H9 (cell line): ENCODE measurements at places on chromosomes 6 and 20. TPM values are rescaled to one million over a fixed set of nuclear protein-coding genes. Genes with fewer than 3 reads are reported as not detected.

The ALDH5A1 gene
- total RNA-seq, result 5.2 and 5.4 TPM in 2 replicates

- H3K27ac ChIP-seq, result no peak overlapping the region
- H3K4me3 ChIP-seq, result no peak overlapping the region
- H3K27me3 ChIP-seq, result no peaks in the 10 kb centered on the region
- H3K36me3 ChIP-seq, result peaks cover 1% of the 10 kb centered on the region; the same call in 1 of the 3 replicates
- no peaks in the 10 kb centered on the region for H3K4me1 ChIP-seq
- no peak for DNase-seq
These were observed 43.7 kb downstream of the CDC5L start for GRCh38 chr6:44431118-44431725.

DNA sequence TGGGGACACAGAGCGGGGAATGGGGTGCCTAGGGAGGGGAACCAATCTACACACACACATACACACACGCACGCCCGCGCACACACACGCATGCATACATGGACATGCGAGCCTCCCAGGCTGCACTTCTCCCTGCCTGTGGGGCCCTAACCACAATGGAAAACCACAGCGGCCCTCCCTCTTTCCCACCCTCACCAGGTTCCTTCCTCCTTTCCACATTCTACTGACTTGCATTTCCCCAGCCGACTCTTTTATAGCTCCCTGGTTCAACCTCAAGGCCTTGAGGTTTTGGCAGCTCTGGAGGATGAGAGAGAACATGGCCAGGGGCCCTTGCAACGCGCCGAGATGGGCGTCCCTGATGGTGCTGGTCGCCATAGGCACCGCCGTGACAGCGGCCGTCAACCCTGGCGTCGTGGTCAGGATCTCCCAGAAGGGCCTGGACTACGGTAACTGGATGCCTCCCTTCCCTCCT, at the start of gene BPI:
Gene BPI (plus strand): TSS at position 249 of the 472 bp plus-strand sequence. CDS start 68 bp downstream, at position 317.
- H3K36me3 ChIP-seq, result no peaks in the 10 kb centered on the region
- no peak for DNase-seq
- no peak within 1 kb of the TSS for H3K27ac ChIP-seq
- H3K4me1 ChIP-seq, result no peaks in the 10 kb centered on the region

GRCh38 chr6:22035690-22036089, 261.1 kb downstream of the PRL start:
- no peak overlapping the region for H3K4me3 ChIP-seq
- peaks cover 10% of the 10 kb centered on the region for H3K4me1 ChIP-seq
- no peaks in the 10 kb centered on the region for H3K27me3 ChIP-seq
- peaks cover 42% of the 10 kb centered on the region for H3K36me3 ChIP-seq

DNA sequence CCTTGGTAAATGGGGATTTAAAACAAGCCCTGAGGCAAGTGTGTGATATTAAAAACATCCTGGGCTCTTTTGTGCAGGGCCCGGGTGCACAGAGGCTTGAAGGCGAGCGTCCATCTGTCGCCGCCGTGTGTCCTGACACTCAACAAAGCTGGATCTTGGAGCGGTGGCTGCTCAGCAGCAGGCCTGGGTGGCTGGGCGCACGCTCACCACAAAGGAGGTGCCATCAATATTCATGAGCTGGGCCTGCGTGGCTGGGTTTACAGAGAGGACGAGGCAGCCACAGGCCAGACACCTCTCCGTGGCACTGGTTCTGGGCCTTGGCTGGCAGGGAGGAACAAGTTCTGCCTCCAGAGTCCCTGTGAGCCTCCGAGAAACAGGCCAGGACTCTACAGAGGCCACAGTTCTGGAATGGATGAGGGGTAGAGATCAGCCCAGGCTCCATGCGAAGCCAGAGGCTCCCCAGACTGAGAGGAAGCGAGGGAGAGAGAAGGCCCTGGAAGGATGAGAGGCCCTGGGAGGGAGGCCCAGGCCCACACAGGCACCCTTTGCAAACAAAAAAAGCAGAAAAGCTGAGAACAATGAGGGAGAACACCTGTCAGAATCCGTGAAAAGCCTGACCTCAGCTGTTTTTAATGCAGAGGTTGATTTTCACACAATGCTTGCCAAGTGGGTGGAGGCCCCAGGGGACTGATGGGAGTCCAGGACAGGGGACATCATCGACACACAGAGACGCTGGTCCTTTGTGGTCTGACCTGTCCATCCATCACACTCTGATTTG, 21.9 kb downstream of the BHLHE23 start:
- no peak for DNase-seq
- no peaks in the 10 kb centered on the region for H3K36me3 ChIP-seq
- H3K27me3 ChIP-seq, result no peaks in the 10 kb centered on the region
- H3K27ac ChIP-seq, result no peak overlapping the region
- H3K4me1 ChIP-seq, result peaks cover 6% of the 10 kb centered on the region; the same call in 1 of the 2 replicates
